ENCODE measurements at places on chromosomes 2 and 18.

GRCh38 chr2:85972355-85972754, 83.6 kb upstream of the ST3GAL5 start:
- no peak for DNase-seq

DNA sequence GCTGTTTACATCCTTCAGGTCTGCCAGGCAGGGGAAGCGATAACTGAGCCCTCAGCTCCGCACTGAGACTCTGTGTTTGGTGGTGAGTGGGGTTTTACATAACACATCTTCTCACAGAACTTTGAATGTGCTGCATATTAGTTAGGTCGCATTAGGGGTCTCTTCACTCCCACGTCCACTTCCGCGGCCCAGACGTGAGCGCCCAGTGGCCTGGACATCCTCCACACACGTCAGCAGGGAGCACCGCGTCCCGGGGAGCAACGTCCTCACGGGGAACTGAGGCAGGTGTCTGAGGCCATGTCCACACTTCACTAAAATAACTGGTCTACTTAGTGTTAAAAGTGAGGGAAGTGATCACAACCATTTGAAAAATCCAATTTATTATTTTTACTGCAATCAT, 100.4 kb upstream of the SATB2 start:
- no peak for DNase-seq

- no peak for DNase-seq
These were observed 143.9 kb downstream of the GCA start for GRCh38 chr2:162487816-162488215.

DNA sequence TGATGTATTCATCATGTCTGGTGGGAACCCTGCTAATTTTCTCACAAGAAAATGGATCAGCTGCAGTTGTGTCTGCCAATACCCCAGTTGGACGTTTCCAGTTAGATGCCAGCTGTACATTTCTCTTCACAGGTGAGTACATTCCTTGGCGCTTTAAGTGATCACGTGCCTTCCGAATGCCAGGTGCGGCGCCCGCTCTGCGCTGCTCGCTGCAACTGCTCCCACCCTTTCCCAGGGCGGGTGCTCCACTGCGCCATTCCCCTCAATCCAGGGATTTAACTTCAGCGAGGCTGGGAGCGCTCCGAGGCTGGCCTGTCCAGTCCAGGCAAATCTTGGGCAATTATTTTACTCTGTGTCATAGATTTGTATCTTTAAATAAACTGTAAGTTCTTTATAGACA, 225.0 kb upstream of the RAB6C start:
- no peak for DNase-seq

- DNase-seq: no peak
These were observed 10.0 kb downstream of the PCARE start for GRCh38 chr2:29064346-29064715.

GRCh38 chr18:37450434-37451132, 115.0 kb downstream of the CELF4 start:
- peak; percentile 54 for DNase-seq

DNA sequence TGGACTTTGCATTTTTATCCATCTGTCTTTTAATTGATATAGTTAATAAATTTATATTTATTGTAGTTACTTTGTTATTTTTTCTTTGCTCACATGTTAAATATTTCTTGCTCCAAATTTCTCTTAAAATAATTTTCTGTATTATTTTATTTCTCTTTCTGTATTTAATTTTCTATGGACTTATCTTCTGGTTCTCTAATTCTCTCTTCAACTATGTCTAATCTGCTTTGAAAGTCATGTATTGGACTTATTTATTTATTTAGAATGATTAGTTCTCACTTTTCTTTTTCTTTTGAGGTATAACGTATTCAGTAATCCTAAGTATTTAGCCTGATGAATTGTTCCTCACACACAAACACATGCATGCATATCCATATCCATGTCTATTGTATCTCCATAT, 53.1 kb downstream of the ASB1 start:
- no peak for DNase-seq

DNA sequence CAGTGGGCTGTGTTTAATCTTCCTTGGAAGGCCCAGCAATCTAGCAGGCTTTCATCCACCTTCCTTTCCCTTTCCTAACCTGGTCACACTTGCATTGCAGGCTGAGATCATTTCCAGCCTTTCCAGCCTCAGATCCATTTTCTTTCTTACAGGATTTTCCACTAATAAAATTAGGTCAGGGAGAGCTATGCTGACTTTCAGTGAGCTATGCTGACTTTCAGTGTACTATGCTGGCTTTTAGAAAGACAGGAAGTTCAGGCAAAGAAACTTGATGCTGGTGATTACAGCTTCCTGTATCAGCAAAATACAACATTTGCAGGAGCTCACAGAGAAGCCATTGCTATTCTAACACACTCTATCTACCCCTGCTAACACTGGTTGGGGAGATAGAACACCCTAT, 735.0 kb downstream of the CCDC85A start:
- no peak for DNase-seq

DNA sequence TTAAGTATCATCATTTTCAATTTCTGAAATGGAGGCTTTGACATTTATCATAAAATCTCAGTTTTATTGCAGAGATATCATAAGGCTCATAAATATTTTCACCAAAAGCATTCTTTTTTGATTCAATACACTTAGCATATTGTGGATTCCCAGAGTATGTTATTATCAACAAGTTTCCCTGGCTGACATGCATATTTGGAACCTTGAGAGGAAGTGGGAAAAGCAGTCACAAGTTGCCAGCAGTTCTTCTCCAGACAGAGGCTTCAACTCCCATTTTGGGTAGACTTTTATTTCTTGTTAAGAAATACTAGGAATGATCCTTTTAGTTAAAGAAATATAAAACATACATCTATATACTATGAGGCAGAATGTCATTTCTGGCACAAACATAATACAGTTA, 236.5 kb downstream of the ASXL3 start:
- no peak for DNase-seq

DNA sequence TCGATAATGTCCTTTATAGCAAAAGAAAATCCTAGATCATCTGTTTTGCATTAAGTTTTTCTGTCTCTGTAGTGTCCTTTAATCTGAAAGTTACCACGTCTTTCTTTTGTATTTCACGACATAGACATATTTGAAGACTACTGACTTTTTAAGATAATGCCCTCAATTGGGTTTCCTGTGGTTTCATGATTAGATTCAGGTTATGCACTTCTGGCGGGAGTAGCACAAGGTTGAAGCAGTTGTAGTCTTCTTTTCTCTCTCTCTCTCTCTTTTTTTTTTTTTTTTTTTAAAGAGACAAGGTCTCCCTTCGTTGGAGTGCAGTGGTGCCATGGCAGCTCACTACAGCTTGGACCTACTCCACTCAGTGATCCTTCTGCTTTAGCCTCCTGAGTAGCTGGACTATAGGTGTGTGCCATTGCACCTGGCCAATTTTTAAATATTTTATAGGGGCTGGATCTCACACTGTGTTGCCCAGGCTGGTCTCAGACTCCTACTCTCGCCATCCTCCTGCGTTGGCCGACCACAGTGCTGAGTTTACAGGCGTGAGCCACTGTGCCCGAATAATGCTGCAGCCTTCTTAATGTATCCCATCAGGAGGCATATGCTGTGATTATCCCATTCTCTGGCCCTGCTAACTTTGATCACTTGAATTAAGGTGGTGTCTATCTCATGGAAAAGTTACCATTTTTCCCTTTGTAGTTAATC, 3.9 kb downstream of the INPP4A start:
- no peak for DNase-seq

DNA sequence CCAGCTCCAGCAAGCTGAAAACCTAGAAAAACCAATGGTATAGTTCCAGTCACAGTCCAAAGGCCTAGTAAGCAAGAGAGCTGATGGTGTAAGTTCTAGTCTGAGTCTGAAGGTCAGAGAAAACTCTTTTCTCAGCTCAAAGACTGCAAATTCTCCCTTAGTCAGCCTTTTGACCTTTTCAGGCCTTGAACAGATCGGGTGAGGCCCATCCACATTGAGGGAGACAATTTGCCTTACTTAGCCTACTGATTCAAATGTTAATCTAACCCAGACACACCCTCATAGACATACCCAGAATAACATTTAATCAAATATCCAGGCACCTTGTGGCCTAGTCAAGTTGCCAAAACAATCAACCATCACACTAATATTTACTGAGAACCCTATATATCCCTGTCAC, 110.8 kb upstream of the KCNJ3 start:
- no peak for DNase-seq
